ENCODE measurements at places on chromosomes 5 and 9.

DNA sequence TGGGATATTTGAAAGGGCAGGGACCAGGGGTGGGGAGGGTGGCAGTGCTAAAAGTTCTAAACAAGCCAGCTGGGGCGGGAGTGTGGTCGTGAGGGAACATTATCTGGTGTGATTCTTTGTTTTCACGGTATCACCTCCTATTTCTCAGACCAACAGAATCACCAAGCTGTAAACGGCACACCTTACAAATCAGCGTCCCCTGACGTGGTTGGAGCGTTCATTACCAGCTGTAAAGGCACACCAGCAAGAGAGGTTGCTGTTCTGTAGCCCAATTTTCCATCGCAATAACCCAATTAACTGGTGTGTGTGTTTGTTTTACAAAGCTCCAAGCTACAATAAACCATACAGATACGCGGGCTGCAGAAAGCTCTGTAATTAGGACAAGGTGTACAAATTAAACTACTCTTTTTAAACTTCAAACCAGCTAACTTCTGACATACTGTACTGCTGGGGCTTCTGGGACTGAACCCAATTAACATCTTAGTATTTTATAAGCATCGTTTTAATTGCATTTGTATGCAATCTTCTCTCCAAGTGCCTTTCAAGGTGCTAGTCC, 303.6 kb upstream of the CLINT1 start:
- no peak for DNase-seq

GRCh38 chr5:109589986-109590385, 99.7 kb upstream of the MAN2A1 start:
- DNase-seq: no peak

GRCh38 chr5:112636751-112637150, 100.9 kb upstream of the APC start:
- no peak for DNase-seq

GRCh38 chr5:137114529-137114928, 384.6 kb downstream of the SPOCK1 start:
- DNase-seq: no peak

- no peak for DNase-seq
These were observed 50.8 kb downstream of the KCNN2 start for GRCh38 chr5:114412510-114413171.

GRCh38 chr9:93031629-93032430, 26.7 kb upstream of the SUSD3 start:
- no peak for DNase-seq

GRCh38 chr9:35481347-35481975, 8.4 kb upstream of the RUSC2 start:
- DNase-seq: no peak

DNA sequence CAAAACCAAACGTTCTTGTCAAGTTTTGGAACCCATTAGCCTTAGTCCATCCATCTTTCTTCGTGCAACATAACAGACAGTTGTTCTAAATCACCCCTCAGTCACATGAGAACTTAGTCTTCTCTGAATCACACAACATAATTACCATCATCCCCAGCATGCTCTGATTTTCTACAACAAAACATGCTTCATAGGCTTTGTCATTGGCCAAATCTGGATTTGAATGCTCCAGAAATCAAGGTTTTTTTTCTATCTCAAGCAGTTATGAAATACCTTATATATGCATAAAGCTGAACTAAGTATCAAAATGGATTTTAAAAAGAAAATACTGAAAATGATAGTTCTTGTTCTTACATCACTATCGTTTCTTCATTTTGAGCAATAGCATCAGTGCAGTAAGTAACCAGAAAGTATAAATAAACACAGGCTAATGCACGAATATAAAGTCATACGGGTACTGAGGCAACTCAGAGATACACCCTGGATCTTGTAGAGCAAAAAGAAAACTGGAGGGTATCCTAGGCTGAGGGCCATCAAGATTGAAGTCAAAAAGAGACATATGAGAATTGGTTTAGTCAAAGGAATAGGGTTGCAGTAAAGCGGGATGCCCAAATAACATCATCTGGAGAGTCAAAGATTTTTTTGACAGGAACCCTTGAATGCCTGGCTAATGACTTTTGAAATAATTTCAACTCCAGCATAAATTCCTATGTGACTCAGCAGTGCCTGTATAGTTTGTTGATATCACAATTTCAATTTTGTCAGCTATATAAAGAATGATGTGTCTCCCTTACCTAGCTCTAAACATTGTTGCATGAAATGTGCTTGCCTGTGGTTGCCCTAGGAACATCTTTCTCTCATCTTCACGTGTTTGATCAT, 164.7 kb downstream of the ADAMTSL1 start:
- DNase-seq: no peak

DNA sequence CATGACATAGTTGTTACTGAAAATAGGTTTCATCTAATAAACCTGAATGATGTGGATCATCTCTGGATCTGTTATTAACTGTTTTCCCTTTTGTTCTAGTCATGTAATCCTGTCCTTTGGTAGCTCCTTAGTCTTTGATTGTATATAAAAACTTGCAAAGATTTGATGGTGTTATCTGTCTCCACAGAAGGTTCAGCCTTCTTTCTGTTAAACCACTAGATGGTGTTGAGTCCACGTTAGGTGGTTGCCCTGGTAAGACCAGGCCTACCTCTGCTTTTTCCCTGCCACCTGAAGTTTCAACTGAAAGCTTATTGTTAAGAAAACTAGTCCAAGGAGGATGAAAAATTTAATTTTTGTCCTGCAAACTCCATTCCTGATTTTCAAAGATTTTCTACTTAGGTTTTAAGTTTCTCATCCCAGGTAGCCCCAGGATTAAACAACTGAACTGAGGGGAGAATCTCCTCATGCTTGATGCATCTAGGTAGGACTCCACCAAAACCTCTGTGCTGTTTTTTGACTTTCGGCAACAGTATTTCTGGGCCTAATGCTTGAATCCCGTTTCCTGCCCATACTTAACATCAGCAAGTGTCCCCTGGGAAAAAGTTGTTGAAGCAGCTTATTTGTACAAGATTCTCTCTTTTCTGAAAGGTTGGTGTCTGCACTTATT, 68.5 kb downstream of the RICTOR start:
- DNase-seq: no peak

GRCh38 chr5:74529101-74529500, 111.4 kb downstream of the ENC1 start:
- DNase-seq: no peak

- no peak for DNase-seq
These were observed 4.3 kb upstream of the NCS1 start for GRCh38 chr9:130167927-130168326.

GRCh38 chr9:93138171-93138764, 4.2 kb upstream of the NINJ1 start:
- no peak for DNase-seq

DNA sequence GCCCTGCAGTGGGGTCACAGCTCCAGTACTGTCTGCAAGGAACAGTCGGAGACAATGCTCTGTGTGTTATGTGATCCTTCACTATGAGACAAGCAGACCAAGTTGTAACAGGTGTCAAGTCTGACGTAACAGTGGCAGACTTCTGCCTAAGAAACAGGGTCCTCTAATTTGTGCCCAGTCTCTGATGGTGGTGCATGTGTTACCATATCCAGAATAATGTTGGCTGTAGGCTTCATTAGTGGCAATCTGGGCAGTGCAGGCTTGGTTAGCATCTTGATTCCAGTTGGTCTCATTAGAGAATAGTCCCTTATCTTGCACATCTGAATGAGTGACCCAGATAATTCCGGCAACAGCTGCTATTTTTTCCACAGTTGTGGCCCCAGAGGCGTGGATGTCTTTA, 33.8 kb downstream of the ZNF131 start:
- DNase-seq: no peak

GRCh38 chr5:89396278-89396954, 513.4 kb upstream of the MEF2C start:
- no peak for DNase-seq

DNA sequence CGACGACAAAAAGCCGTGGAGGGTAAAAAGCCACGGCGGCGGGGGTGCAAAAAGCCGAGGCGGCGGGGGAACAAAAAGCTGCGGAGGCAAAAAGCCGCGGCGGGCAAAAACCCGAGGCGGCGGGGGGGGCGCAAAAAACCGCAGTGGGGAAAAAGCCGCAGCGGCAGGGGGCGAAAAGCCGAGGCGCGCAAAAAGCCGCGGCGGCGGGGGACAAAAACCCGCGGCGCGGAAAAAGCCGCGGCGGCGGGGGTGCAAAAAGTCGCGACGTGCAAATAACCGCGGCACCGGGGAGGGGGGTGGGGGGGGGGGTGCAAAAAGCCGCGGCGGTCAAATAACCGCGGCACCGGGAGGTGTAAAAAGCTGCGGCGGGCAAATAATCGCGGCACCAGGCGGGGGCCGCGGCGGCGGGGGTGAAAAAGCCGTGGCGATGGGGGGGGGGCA, 511.5 kb downstream of the FOXD4L5 start:
- DNase-seq: no peak

DNA sequence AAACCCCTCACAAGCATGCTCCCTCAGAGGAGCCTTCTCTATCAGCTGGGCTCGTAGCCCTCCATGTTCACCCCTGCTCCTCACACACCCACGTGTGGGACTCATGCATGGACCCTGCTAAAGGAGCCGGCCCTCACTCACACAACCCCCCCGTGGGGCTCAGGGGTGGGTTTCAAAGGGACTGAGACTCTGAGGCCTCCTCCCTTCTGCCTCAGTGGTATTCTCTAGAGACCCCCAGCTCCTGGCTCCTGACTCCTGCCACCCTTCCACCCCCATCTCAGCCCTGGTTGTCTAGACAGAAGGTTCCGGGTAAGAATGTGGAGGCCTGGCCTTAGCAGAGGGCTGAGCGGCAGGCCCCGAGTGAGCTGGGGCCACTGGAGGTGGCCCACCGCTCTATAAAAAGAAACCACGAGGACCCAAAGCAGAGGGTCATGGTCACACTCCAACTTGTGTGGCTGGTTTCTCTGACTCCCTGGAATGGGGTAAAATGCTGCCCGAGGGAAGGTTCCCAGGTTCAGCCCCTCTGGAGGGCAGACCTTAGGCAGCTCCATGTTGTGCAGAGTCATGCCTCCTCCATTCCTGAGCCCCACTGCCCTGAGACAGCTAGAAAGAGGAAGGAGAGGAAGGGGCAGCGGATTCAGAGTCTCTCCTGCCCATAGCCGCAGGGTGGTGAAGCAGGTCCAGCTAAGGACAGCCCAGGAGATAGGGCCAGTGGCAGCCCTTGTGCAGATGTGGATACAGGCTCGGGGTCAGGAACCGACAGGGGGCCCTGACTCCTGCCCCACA, 10.8 kb downstream of the SEPTIN8 start:
- no peak for DNase-seq

GRCh38 chr5:61919920-61920319, 386.1 kb upstream of the KIF2A start:
- DNase-seq: no peak

DNA sequence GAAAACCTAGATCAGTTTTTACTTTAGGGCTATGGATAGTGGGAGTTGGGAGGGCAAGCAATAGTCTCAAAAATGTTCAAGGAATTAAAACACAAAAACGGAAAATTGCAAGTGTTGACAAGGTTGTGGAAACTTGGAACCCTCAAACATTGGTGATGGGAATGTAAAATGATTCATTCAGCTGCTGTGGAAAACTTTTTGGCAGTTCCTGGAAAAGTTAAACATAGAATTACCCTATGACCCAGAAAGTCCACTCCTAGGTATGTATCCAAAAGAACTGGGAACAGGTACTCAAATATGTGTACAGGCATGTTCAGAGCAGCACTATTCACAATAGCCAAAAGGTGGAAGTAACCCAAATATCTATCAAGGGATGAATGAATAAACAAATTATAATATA, 1.2 kb upstream of the MSANTD3 start:
- no peak for DNase-seq

GRCh38 chr5:168137265-168137664, 154.2 kb upstream of the WWC1 start:
- DNase-seq: no peak
